Naive thymus-derived CD8-positive, alpha-beta T cell (primary cell): ENCODE measurements at places on chromosomes 11 and 22.
A peak's percentile ranks its signal among the peaks of the same experiment; 100 is the strongest.

GRCh38 chr11:9150501-9150900 lies 59.1 kb upstream of the SCUBE2 start:
- DNase-seq = no peak

DNA sequence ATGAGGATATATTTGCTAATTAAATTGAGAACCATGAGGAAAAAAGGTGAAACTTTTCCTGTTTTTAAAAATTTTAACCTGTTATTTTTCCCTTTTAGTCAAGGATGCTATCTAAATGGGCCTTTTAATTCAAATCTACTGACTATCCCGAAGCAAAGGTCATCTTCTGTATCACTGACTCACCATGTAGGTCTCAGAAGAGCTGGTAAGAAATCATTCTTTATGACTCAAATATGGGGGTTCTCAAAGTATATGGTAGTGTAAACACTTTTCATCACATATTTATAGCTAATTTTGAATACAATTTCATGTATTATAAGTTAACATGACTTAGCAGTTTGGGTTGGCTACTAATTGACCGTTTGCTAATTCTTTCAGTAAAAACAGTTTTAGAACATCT lies 88.2 kb downstream of the CYP2R1 start:
- no peak for DNase-seq

- no peak for DNase-seq
Observed at GRCh38 chr11:119282495-119282894, 34.4 kb downstream of the MCAM start.

- no peak for DNase-seq
Observed at GRCh38 chr11:121525376-121525775, 72.6 kb upstream of the SORL1-AS1 start.

GRCh38 chr11:78359921-78360320 lies 57.7 kb downstream of the GAB2 start:
- DNase-seq = no peak

GRCh38 chr22:35434061-35434710 lies 34.2 kb downstream of the MCM5 start:
- DNase-seq = no peak

- DNase-seq = no peak
Observed at GRCh38 chr11:65152122-65152521, 17.8 kb upstream of the SYVN1 start.

DNA sequence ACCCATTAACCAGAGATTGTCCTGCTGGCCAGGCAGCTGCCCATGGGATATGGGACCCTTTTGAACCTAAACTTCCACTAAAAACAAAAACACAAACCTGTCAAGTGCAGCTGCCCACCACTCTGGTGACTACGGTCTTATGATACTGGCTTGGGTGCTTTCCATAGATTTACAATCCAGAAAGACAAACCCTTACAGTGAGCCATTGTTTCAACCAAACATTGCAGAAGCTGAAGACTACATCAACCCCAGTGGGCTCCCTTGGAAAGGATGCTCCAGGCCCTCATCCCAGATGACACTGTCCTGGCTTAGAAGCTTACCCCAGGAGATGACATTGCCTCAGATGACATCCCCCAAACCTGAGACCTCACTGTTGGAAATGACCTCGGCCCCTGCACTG lies 56.9 kb upstream of the WNT11 start:
- DNase-seq = no peak

- no peak for DNase-seq
Observed at GRCh38 chr11:64513523-64513922, 77.5 kb upstream of the SLC22A12 start.

DNA sequence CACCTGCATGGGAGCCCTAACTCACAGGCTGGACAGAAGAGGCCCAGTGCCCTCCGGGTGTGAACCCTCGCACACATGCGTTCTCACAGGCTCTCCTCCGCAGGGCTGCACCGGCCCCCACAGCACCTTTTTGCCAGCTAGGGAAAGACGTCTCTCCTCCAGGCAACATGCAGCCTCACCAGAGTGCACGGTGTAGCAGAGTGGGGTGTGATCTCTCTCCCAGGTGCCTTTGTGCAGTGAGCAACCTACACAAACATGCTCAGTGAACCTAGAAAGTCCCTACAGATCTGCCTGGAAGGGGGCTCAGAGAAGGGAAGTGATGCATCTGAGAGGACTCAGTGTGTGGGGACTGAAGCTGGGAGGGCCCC lies 3.7 kb upstream of the CARNS1 start:
- no peak for DNase-seq

DNA sequence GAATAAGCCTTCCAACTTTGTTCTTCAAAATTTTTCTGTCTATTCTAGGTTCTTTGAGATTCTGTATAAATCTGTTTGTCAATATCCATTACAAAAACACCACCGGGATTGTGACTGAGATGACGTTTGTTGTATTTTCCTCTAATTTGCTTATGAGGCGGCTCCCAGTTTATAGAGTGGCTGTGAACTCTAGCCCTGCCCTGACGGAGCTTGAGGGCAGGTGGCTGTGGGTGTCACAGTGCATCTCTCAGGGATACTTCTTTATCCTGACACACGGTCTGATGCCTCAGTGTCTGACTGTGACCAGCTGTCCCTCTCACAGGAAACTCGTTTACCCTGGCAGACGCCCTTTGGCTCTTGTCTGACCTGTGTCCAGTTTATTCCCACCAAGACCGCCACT lies 53.7 kb upstream of the ATXN10 start:
- no peak for DNase-seq

DNA sequence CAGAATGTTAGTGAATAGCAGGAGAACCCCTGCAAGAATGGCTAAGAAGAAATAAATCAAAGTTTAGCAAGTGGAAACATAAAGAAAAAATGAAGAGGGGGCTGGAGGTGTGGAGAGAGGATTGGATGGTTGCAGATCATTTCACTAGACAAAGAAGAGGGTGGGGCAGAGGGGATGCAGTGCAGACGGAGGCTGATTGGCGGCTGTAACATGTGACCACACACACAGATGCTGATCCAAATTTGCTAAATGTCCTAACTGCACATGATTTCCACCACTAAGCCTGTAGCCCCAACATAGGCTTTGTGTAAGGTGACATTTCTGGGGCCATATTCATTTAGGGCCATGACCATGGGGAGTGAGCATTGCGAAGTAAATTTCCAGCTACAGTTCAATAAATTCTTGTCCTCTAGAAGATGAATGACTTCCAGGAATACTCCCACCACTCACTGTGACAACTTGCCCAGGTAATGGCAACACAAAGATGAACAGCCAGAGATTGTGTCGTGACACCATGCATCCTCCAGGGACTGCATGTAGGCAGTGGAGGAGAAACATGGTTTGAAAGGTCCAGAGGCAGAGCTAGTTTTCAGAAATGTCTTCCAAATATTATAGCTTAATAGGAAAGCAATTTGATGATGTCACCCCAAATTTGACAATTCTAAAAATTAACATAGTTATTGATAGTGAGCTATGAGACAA lies 6.8 kb downstream of the KRTAP5-11 start:
- DNase-seq = no peak

DNA sequence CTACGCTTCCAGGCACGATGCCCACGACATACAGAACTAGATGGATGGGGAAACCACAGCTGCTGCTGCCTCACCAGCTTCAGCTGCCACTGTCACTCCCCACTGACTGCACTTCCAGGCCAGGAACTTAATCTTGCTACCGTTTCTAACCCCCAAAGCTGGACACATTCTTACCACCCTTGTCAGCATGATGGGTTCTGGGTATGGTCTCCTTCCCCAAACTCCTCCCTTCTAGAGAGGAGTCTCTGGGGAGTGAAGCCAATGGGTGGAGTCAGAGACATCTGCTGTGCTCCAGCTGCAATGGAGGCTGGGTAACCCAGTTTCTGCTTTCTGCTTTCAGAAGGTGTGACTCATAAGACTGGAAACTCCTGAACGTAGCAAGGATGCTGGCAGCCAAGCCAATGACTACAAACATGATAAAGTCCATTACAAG lies 87.0 kb upstream of the THY1 start:
- no peak for DNase-seq

GRCh38 chr11:91133361-91133760 lies 910.5 kb upstream of the CHORDC1 start:
- DNase-seq = no peak

- no peak for DNase-seq
Observed at GRCh38 chr22:42676059-42676607, 26.9 kb upstream of the CYB5R3 start.

DNA sequence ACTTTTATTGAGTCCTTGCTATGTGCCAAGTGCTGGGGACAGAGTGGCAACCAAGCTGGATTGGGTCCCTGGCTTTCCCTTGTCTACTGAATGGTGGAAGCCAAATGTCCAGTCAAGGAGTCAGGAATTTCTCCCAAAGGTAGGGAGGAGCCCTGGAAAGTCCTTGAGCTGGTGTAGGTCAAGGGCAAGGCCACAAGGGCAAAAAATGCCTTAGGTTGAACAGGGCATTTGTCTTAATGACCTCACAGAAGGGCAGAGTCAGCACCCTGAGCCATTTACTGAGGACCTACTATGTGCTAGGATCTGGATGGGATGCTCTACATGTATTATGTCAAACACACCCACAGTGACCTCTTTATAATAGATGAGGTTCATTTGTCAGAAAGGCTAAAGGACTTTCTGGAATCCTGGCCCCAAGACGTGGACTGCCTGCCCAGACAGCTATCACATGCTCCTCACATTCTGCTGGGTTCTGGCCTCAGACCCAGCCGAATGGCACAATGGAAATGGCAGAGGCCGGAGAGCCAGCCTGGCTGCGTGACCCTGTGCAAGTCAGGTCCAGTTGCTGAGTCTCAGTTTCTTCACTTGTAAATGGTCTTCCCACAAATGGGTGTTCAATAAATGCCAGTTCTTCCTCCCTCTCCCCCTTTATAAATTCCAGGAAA lies 17.7 kb downstream of the MOGAT2 start:
- DNase-seq = no peak

- peak; percentile 20 for DNase-seq
Observed at GRCh38 chr22:49724030-49724892, 103.4 kb downstream of the BRD1 start.

DNA sequence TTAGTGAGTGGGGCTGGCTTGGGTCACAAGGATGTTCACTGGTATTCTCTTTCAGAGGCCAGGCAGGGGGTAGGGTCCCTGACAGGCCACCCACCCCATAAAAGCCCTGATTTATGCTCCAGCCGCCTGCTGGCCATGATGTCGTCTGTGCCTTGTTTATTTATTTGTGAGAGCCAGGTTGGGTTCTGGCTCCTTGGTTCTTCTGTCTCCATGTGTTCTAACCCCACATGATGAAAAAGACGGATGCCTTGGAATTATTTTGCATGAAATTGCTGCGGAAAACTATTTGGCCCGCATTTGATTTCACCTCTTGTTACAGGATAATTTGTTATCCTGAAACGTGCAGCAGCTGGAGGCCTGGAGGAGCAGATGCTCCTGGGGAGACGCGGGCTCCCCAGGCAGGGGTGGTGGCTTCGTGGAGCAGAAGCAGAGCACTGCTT lies 46.3 kb upstream of the WNT11 start:
- no peak for DNase-seq

GRCh38 chr11:76049511-76049910 lies 156.8 kb downstream of the WNT11 start:
- DNase-seq = no peak

- DNase-seq = no peak
Observed at GRCh38 chr11:46382646-46383403, 1.4 kb downstream of the MDK start.

DNA sequence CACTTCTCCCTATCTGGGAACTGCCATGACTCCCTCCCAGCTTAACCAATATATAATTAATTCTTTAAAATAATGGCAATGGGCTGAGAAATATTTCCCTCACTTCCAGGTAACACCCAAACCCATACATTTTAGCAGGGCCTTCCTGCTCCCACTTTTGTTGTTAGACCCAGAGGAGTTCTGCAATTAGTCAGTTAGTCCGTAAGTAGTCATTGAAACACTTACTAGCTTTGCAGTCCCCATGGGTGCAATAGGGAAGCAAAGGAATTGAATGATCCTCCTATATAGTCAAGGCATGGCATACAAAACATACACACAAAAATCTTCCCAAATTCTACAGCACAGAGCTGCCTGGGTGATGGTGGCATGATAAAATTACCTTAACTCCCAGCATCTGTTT lies 254.0 kb upstream of the TBCEL start:
- no peak for DNase-seq

- no peak for DNase-seq
Observed at GRCh38 chr11:121683791-121684190, 231.0 kb upstream of the SORL1-AS1 start.

- no peak for DNase-seq
Observed at GRCh38 chr11:7967097-7967496, 1.9 kb upstream of the NLRP10 start.

DNA sequence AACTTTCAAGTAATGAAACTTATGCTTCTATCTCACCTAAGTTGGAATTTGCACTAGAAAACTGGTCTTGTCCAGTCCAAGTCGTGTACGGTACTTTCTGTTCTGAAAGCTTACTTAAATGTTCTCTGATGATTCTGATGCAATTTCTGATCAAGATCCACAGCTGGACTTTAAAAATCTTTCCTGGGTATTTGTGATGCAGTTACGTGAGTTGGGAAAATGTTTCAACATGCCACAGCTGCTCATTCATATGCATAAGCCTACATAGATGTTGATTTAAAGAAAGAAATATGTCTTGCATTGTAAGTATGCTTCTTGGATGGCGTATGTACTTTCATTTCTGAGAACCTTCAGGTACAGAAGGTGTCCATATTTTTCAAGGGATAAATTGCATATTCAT lies 493.7 kb upstream of the CCDC90B start:
- no peak for DNase-seq

DNA sequence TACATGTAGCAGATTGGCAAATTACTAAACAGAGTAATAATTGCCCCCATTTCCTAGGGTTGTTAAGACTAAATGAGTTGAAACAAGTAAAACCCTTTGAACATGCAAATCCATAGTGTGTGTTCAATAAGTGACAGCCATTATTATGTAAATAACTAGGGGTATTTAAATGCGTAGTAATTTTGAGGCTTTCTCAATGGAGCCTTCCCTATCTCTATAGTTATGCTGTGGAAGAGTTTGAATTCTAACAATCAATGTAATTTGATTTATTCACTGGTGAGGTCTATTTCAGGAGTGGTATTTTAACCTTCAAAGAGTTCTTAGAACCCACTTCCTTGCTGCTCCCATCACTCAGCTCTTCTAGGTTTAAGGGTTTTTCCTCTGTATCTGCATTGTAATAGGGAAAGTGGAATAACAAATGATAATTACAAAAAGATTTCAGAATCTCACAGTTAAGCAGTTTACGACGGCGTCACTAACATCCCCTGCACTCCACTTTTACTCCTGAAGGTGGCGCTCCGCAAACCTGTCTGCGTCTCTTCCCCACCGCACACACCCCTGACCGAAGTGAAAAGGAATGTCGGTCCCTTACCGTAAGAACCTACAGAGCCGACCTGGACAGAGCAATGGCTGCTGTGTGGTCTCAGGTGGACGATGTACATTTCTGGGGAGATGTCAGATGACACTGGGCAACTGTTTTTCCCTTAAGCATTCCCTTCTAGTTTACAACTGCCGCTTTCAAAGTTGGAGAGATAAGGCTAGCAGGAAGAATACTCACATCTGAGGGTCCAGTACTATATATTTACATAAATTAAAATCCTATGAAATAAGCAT lies 80.8 kb downstream of the ZC3H12C start:
- DNase-seq = peak; percentile 38

DNA sequence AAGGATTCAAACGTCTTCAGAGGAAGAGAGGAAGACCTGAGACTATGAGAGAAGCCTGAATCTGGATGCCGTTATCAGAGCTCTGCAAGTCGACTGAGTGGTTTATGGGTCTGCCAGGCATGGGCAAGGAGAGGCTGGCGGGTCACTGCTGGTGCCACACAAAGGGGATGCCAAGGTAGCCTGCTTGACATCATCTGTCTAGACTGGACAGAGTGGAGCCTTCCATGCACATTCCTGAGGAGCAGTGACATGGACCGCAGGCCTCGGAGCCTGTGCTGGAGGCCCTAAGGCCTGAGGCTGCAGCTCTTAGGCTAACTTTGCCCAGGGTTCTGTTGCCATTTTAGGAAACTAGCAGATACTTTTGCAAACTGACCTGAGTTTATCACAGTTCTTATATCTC lies 127.4 kb downstream of the WT1 start:
- no peak for DNase-seq
